ENCODE measurements at places on chromosomes 1 and 21.

DNA sequence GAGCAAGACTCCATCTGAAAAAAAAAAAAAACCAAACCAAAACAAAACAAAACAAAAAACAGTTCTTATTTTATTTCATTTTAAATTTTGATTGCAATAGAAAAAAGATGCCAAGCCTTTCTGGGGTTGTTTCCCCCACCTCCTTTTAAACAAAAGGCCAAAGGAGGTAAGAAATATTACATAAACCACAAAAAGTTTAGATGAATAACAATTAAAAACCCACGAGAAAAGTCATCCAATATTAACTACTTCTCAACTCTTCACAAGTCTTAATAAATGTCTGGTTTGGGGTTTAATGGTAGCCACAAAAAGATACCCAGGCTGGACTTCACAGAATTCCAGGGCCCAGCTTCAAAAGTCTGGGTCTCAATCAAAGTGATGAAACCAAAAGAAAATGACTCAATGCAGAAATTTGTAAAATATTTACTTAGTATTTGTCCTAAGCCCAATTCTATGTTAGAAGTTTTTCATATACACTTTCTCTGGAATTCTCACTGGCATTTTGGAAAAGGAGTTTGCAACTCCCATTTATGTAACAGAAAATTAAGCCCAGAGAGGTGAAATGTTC is 47.0 kb upstream of the SDC3 start:
- no peak for DNase-seq
- no peaks in the 10 kb centered on the region for H3K27me3 ChIP-seq
- H3K4me3 ChIP-seq, result no peak overlapping the region
- peaks cover 46% of the 10 kb centered on the region for H3K36me3 ChIP-seq
- no peak overlapping the region for H3K27ac ChIP-seq
- no peaks in the 10 kb centered on the region for H3K4me1 ChIP-seq

GRCh38 chr1:161473348-161473747 is 31.9 kb upstream of the FCGR2A start:
- peak; percentile 39 for DNase-seq
- no peaks in the 10 kb centered on the region for H3K4me1 ChIP-seq
- H3K4me3 ChIP-seq, result no peak overlapping the region
- no peak overlapping the region for H3K27ac ChIP-seq
- H3K27me3 ChIP-seq, result peaks cover 25% of the 10 kb centered on the region
- H3K36me3 ChIP-seq, result no peaks in the 10 kb centered on the region

DNA sequence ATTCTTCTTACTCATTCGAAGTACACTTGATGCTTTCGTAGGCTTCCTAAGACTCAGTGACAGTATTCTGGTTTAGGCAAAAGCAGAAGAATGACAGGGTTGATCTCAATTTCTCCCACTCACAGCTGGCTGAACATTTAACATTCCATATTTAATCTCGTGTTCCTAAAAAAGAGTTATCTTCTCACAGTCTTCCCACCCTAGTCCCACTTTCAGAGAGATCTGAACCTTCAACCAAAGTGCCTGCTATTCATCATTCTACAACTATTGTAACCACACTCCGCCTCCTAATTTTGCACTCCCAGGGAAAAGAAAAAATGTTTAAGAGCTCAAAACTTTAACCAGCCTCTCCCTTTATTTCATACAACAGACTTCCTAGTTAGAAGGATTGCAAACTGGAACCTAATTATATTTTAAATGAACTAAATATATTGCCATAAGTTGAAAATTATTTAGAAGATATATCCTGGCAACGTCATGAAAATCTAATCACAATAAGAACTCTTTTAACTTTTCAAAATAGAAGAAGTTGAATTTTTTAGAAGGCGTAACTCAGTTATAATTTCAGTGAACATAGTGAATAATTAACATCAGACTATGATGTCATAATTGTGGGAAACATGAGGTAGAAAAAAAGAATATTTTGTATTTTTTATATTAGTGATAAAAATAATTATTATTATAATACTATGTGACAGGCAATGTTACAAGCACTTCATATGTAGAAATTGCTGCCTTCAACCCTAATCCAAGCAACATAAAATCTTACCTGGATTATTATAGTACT is 540.9 kb upstream of the ADGRL2 start:
- no peak overlapping the region for H3K27ac ChIP-seq
- H3K27me3 ChIP-seq, result no peaks in the 10 kb centered on the region
- no peaks in the 10 kb centered on the region for H3K36me3 ChIP-seq
- H3K4me3 ChIP-seq, result no peak overlapping the region
- DNase-seq, result no peak

- DNase-seq, result no peak
- no peaks in the 10 kb centered on the region for H3K36me3 ChIP-seq
- no peak overlapping the region for H3K4me3 ChIP-seq
- H3K27me3 ChIP-seq, result peaks cover 2% of the 10 kb centered on the region
Measured at GRCh38 chr1:30284728-30285475, 438.5 kb downstream of the MATN1 start.

DNA sequence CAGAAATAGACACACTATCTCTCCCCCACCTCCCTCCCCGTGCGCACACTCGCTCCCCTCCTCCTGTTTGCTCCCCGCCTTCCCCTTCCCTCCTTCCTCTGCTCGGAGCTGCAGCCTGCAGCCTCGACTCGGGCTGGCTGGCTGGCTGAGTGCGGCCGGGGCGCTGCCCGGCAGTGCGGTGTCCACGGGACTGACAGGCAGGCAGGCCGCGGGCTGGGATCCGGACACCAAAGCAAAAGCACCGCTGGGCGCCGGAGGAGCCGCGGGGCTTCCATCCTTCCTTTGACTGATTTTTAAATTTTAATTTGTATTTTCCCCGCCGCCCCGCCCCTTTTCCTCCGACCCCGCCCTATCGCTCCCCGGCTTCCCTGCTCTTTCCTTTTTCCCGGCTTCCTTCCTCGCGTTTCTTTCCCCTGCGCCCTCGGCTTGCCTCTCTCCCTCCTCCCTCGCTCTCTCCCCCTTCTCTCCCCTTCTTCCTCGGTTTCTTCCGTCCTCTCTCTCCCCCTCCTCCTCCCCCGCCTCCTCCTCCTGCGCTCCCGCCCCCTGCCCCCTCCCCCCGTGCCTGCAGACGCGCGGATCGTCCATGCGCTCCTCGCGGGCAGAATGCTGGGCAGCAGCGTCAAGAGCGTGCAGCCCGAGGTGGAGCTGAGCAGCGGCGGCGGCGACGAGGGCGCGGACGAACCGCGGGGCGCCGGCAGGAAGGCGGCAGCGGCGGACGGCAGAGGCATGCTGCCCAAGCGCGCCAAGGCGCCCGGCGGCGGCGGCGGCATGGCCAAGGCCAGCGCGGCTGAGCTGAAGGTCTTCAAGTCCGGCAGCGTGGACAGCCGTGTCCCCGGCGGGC is 109.4 kb downstream of the NAV1 start:
- H3K4me1 ChIP-seq, result peaks cover 66% of the 10 kb centered on the region
- peaks cover 16% of the 10 kb centered on the region for H3K27me3 ChIP-seq
- H3K4me3 ChIP-seq, result peak overlapping the region; percentile 82
- DNase-seq, result peak; percentile 82

- H3K27me3 ChIP-seq, result no peaks in the 10 kb centered on the region
- no peaks in the 10 kb centered on the region for H3K36me3 ChIP-seq
- no peak overlapping the region for H3K27ac ChIP-seq
- no peaks in the 10 kb centered on the region for H3K4me1 ChIP-seq
- no peak overlapping the region for H3K4me3 ChIP-seq
Measured at GRCh38 chr1:208506812-208507211, 262.6 kb upstream of the PLXNA2 start.

- peaks cover 2% of the 10 kb centered on the region for H3K4me1 ChIP-seq
- no peak overlapping the region for H3K4me3 ChIP-seq
- H3K27me3 ChIP-seq, result peaks cover 19% of the 10 kb centered on the region
- no peaks in the 10 kb centered on the region for H3K36me3 ChIP-seq
- H3K27ac ChIP-seq, result no peak overlapping the region
Measured at GRCh38 chr1:111209622-111210021, 9.2 kb upstream of the DENND2D start.

DNA sequence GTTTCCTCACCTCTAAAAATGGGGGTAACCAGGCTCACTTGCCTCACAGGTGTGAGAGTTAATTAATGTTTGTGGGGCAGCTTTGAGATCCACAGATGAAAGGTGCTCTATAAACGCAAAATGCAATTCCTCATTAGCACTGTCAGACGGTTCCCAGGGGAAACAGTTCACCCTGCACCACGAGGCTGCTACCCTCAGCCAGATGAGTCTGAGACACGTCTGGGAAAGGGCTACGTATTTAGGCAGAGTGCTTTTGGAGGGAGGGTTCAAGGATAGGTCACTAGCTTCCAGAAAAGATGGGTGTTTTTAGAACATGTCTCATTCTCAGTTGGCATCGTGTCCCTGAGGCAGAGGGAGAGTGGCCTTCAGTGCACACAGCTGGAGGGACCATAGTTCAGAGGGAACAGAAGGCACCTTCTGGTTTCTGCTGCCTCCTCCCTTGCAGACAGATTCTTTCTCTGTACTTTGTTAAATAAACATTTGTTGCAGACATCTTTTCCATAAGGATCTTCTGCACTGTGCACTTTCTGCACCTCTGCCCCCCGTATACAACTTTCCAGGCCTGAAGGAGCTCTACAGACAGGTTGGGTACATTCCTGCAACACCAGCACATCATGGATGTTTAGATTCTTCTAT is 139.9 kb downstream of the CLIC6 start:
- peaks cover 3% of the 10 kb centered on the region for H3K36me3 ChIP-seq
- H3K4me1 ChIP-seq, result no peaks in the 10 kb centered on the region
- H3K27me3 ChIP-seq, result no peaks in the 10 kb centered on the region
- no peak for DNase-seq
- no peak overlapping the region for H3K27ac ChIP-seq

DNA sequence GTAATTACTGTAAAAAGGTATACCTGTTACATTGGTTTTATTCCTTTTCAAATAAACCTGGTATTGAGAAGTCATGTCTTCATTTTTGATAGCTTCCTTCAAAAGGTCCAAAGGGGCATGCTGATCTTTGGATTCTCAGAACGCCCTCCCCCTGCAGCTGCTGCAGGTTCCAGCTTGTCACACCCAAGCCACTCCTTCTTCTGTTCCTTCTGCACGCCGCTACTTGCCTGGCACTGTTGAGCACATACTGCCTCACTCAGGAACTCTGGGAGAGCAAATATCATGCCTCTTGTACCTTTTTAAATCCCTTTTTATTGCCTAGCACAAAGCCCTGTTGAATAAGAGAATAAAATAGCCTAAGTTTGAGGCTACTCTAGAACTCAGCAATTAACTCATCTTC is 136.9 kb downstream of the BARHL2 start:
- no peak for DNase-seq
- no peak overlapping the region for H3K27ac ChIP-seq
- H3K27me3 ChIP-seq, result no peaks in the 10 kb centered on the region
- no peaks in the 10 kb centered on the region for H3K36me3 ChIP-seq
- H3K4me1 ChIP-seq, result no peaks in the 10 kb centered on the region
- H3K4me3 ChIP-seq, result no peak overlapping the region

All from muscle of leg (tissue), 16 donors.